ENCODE measurements at places on chromosomes 6 and 20.

GRCh38 chr20:23197836-23198235 is 111.7 kb upstream of the CD93 start:
- DNase-seq, result no peak

DNA sequence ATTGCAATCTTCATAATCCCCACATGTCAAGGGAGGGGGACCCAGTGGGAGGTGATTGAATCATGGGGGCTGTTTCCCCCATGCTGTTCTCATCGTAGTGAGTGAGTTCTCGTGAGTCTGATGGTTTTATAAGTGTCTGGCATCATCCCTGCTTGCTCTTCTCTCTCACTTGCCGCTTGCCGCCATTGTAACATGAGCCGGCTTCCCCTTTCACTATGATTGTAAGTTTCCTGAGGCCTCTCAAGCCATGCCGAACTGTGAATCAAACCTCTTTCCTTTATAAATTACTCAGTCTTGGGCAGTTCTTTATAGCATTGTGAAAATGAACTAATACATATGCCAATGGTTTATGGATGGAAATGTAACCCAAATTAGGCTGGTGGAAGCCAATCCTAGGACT is 109.4 kb upstream of the AKAP12 start:
- DNase-seq, result no peak

GRCh38 chr6:23390221-23390620 is 735.8 kb upstream of the NRSN1 start:
- no peak for DNase-seq

- DNase-seq, result no peak
Observed at GRCh38 chr20:8344631-8345030, 212.6 kb downstream of the PLCB1 start.

DNA sequence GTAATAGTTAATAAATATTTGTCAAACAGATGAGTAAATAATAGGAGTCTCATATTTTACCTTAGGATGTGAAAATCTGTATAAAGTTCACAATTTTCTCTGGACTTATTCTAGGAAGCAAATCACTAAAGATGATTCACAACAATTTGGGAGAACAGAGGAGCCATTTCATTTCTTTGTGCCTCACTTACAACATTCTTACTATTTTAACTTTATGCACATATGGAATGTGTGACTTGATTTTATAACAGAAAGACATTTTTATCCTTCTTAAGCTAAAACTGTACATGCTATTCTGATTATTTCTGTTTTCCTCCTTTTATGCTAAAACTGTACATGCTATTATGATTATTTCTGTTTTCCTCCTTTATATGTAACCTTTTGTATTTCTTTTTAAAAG is 83.3 kb downstream of the FUT9 start:
- DNase-seq, result no peak

- DNase-seq, result peak; percentile 50
Observed at GRCh38 chr20:4795394-4795793, 73.7 kb downstream of the PRND start.

GRCh38 chr6:403659-404655 is 12.4 kb downstream of the IRF4 start:
- DNase-seq, result no peak

GRCh38 chr6:3740551-3741476 is 10.7 kb downstream of the PXDC1 start:
- no peak for DNase-seq

DNA sequence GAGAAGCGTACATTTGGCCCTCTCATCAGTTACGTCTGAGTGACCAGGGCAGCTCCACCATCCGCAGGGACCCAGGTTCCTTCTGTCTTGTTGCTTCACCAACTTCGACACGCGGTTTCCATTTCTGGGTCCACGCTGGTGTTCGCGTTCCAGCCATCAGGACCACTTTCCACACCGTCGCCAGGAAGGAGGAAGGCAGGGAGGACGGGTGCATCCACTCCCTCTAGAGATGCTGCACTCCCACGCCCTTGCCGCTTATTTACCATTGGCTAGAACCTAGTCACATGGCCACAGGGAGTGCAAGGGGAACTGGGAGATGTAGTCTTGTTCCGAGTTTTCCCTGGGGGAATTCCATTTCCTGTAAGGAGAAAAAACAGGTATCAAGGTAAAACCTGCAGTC is 33.2 kb upstream of the SNX9 start:
- DNase-seq, result no peak

DNA sequence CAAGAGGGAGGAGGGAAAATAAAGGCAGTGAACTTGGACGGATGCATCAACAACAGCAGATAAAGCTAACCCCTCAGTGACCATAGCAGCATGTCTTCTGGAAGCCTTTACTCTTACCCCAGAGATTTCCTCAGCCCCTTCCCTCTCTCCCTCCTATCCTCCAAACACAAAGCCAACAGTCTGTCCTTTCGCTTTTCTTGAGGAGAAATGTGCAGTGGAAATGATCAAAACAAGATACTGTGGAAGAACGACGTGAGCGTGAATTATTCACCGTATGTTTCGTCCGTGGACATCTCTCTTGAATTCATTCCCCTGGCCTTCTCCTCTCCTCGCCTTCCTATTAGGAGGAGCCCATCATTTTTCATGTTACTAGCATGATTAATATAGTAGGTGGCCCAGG is 8.5 kb downstream of the NRN1 start:
- DNase-seq, result no peak
